Breast epithelium (tissue), 4 donors: ENCODE measurements at places on chromosomes 16 and 17. TPM values are rescaled to one million over a fixed set of nuclear protein-coding genes. Genes with fewer than 3 reads are reported as not detected.

Gene ODAD4
- 0.48 TPM for total RNA-seq

Gene MSRB1
- total RNA-seq = 12.1 TPM

Gene CDH16
- total RNA-seq = not detected

DNA sequence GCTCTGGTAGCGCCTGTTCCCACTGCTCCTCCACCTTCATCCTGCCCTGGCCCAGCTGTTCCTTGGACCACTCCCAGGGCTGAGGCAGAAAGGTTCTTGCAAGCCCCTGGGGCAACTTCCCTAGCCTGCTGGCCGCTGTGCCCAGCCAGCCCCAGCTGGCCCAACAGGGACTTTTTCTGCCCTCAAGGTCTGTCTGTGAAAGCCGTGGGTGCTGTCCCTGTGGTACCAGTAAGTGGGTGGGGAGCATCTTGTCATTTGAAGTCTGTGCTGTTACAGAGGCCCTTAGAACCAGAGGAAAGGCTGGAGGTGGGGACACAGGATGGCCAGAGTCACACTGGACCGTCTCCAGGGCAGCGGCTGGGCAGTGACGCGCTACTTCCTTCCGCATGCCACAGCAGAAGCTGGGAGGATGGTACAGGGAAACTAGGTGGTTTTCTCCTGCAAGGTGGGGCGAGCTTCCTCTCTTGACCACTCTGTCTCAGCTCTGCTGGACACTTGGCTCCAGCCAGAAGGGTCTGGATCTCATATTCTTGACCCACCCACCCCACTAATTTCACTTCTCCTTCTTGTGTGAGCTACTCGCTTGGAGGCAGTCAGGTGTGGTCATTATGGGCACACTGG is 87.8 kb downstream of the PLCG2 start:
- H3K4me3 ChIP-seq = no peak overlapping the region
- H3K4me1 ChIP-seq = no peaks in the 10 kb centered on the region
- H3K27me3 ChIP-seq = no peaks in the 10 kb centered on the region
- H3K27ac ChIP-seq = peak overlapping the region; percentile 86
- DNase-seq = peak; percentile 64
- H3K36me3 ChIP-seq = no peaks in the 10 kb centered on the region

GRCh38 chr16:86609115-86609514 is 30.8 kb downstream of the FOXL1 start:
- no peak overlapping the region for H3K4me3 ChIP-seq
- no peak overlapping the region for H3K27ac ChIP-seq
- no peaks in the 10 kb centered on the region for H3K36me3 ChIP-seq
- no peaks in the 10 kb centered on the region for H3K27me3 ChIP-seq

DNA sequence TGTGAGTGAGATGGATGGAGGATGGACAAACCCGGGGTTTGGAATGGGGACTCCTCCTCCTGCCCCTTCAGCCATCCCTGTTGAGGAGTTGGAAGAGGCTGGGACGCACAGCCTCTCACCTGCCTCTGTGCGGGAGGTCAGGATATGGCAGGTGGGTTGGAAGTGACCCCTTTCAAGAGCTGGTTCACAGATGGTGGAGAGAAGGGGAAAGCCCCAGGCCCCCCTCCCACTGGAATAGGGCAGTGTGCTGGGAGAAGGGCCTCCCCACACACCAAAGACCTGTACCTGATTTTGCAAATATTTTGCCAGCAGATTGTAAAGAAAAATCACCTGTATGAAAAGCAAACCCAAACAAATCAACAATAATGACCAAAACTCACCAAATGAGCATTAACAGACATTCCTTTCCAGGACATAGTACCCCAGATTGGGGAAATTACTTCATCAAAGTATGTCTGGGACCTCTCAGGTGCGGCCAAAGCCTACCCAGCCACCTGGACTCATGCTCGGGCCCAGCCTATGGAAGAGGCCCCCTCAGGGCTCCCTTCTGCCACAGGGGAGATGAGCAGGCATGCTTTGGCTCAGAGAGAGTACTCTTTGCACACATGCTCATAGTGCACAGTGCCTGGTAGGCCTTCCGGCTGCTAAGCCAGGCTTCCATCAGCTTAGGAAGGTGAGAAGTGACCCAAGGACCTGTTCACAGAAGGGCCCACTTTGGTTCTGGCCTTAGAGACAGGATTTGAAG is 7.8 kb downstream of the SLC47A2 start:
- H3K27me3 ChIP-seq = no peaks in the 10 kb centered on the region
- H3K36me3 ChIP-seq = no peaks in the 10 kb centered on the region
- peak overlapping the region; percentile 84 for H3K27ac ChIP-seq
- H3K4me3 ChIP-seq = no peak overlapping the region
- H3K4me1 ChIP-seq = no peaks in the 10 kb centered on the region

DNA sequence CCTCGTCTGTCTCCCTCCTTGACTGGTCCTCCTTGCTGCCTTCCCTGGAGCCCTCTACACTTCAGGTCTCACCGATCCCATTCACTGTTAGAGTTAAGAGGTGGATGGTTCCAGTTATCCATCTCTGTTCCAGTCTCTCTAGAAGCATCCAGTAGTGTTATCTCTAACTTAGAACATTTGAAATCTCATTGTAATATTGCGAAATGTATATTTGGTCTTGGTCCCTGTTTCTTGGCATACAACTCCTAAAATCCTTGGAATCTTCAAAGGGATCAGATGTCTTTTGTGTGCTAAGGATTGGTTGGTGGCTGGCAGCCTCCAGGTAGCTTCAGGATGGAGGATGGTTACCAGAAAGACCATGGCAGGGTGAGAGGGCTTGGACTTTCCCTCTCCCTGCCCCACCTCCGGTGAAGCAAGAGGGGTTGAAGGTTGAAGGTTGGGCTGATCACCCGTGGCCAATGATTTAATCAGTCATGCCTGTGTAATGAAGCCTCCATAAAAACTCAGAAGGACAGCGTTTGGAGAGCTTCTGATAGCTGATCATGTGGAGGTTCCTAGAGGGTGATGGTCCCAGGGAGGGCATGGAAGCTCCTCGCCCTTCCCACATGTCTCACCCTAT is 59.1 kb downstream of the NTN1 start:
- H3K36me3 ChIP-seq = no peaks in the 10 kb centered on the region
- DNase-seq = no peak
- no peak overlapping the region for H3K4me3 ChIP-seq
- H3K27me3 ChIP-seq = no peaks in the 10 kb centered on the region

DNA sequence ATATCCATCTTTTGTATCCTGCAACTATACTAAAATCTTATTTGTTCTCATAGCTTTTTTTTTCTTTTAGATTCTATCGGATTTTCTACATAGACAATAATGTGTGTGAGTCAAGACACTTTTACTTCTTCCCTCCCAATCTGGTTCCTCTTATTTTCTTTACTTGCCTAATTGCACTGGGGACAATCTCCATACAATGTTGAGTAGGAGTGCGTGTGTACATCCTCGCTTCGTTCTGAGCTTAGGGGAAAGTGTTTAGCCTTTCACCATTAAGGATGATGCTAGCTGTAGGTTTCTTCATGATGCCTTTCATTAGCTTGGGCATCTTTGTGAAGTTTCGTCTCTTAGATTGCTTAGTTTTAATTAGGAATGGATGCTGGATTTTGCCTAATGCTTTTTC is 2.9 kb downstream of the SPATA32 start:
- H3K27ac ChIP-seq = no peak overlapping the region
- H3K4me1 ChIP-seq = peaks cover 12% of the 10 kb centered on the region
- no peak overlapping the region for H3K4me3 ChIP-seq
- no peaks in the 10 kb centered on the region for H3K36me3 ChIP-seq
- no peak for DNase-seq

DNA sequence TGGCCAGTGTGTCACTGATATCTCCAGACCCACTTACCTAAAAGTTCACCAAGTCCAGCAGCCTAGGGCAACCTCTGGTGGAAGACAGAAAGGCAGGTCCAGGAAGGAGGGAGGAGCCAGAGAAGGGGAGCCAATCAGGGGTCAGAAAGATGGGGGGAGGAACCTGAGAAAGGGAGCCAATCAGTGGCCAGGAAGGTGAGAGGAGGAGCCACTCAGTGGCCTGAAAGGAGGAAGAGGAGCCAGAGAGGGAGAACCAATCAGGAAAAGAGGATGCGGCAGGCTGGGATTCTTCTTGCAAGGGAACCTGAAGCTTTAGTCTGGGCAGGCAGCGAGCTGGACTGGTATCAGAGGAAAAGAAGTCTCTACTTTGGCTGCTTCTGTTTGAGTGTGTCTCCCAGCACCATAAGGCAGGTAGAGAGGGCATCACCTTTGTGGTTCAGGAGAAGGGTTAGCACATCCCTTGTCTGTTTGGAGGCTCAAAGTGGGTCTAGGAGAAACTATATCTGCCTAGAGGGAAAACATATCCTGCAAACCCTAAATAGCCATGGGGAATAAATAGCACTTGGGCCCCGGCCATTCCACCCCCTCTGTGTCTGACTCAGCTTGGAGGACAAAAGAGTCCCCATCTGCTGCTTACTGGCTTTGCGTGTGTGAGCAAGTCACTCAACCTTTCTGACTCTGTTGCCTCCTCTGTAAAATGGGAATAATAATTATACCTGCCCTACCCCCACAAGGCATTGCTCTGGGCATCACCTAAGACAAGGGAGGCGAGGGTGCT is 43.4 kb upstream of the CRHR1 start:
- H3K36me3 ChIP-seq = no peaks in the 10 kb centered on the region
- no peaks in the 10 kb centered on the region for H3K27me3 ChIP-seq
- no peaks in the 10 kb centered on the region for H3K4me1 ChIP-seq
- H3K4me3 ChIP-seq = no peak overlapping the region

DNA sequence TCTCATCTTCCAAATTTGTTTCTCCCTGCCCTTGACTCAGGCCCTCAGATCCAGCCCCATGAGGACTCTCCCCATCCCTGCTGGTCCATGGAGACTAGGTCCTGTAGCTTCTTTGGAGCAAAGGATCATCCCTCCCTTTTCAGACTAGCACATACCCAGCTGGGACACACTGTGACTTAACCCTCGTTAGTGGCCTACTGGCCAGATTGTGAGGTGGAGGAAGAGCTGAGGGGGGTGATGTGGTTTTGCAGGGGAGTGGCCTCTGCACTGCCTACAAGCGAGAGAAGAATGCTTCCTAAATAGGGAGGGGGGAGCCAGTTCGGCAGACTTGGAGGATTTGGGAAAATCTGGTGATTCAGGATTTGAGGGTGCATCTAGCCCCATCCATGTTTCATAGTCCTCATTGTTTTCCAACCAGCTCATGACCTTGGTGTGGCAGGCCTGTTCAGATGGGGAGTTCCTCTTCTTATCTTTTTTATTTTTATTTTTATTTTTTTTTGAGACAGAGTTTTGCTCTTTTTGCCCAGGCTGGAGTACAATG is 47.8 kb upstream of the SLC47A1 start:
- no peaks in the 10 kb centered on the region for H3K4me1 ChIP-seq
- no peak for DNase-seq
- peak overlapping the region; percentile 66 for H3K27ac ChIP-seq
- H3K36me3 ChIP-seq = no peaks in the 10 kb centered on the region
- H3K4me3 ChIP-seq = no peak overlapping the region
